Muscle of back (tissue), 13 donors: ENCODE measurements at places on chromosomes 7 and 10. TPM values are rescaled to one million over a fixed set of nuclear protein-coding genes. Genes with fewer than 3 reads are reported as not detected.

VAX1 gene
- not detected for polyA plus RNA-seq

DLX5 gene
- 0.22 TPM for polyA plus RNA-seq

FEZF1 gene
- 0.51 TPM for polyA plus RNA-seq

THNSL1 gene
- polyA plus RNA-seq, result 5.3 TPM

ZCWPW1 gene
- polyA plus RNA-seq, result 4.2 TPM

PNLIP gene
- polyA plus RNA-seq, result not detected

TCERG1L gene
- polyA plus RNA-seq, result 0.28 TPM

MYOZ1 gene
- polyA plus RNA-seq, result 581 TPM

TMEM236 gene
- polyA plus RNA-seq, result 0.65 TPM

C7orf57 gene
- polyA plus RNA-seq, result 0.11 TPM

UCMA gene
- 1.7 TPM for polyA plus RNA-seq

DNAJC12 gene
- 7.7 TPM for polyA plus RNA-seq

PAX4 gene
- polyA plus RNA-seq, result not detected

RNF32 gene
- 3.3 TPM for polyA plus RNA-seq

WEE2 gene
- 0.04 TPM for polyA plus RNA-seq
